Stimulated activated CD4-positive, alpha-beta T cell treated with anti-CD3 and anti-CD28 coated beads, TNF-alpha, amount 100 ng/mL, for 48 hours (primary cell): ENCODE measurements at places on chromosomes 5 and 9.

- no peak for DNase-seq
These were observed 33.7 kb downstream of the ELP1 start for GRCh38 chr9:108900176-108900575.

GRCh38 chr5:142437563-142437962, 112.7 kb upstream of the SPRY4 start:
- no peak for DNase-seq

- peak; percentile 27 for DNase-seq
These were observed 7.3 kb upstream of the BARHL1 start for GRCh38 chr9:132575005-132575609.

DNA sequence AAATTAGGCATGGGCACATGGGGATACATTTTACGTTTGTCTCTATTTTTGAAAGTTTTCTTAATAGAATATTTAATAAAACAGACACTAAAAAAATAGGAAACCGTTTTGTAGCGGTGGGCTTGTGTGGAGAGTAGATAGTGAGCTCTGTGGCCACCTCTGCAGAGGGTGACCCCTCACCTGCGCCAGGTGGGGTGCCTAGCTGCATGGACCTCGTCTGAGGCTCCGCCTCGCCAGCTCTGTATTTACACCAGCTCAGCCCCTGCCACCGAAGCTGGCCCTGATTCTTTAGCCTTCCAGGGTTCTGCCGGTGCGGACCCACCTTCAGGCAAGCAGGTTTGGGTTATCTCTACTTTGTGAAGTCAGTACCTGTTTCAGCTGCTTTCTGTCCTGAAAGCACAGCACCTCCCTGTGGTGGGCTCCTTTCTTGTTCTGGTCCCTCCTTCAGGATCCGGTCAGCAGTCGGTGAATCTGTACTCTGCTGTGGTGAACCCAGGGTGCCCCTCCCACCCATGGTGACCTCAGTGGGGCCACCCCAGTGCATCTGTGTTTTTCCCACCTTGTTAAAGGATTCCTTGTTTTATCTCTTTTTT, 105.2 kb upstream of the CACNA1B start:
- no peak for DNase-seq

- DNase-seq, result no peak
These were observed 119.4 kb downstream of the VCAN start for GRCh38 chr5:83590966-83591365.
